GM12864 (cell line): ENCODE measurements at places on chromosomes 4 and X.

GRCh38 chr4:75919920-75920319 is 17.7 kb upstream of the PPEF2 start:
- DNase-seq: no peak

- no peak for DNase-seq
These were observed 248.1 kb upstream of the PPARGC1A start for GRCh38 chr4:24137671-24138601.

GRCh38 chrX:3268829-3269228 is 77.6 kb downstream of the MXRA5 start:
- DNase-seq: no peak

- no peak for DNase-seq
These were observed 450.0 kb downstream of the SPRY1 start for GRCh38 chr4:123846561-123846960.

DNA sequence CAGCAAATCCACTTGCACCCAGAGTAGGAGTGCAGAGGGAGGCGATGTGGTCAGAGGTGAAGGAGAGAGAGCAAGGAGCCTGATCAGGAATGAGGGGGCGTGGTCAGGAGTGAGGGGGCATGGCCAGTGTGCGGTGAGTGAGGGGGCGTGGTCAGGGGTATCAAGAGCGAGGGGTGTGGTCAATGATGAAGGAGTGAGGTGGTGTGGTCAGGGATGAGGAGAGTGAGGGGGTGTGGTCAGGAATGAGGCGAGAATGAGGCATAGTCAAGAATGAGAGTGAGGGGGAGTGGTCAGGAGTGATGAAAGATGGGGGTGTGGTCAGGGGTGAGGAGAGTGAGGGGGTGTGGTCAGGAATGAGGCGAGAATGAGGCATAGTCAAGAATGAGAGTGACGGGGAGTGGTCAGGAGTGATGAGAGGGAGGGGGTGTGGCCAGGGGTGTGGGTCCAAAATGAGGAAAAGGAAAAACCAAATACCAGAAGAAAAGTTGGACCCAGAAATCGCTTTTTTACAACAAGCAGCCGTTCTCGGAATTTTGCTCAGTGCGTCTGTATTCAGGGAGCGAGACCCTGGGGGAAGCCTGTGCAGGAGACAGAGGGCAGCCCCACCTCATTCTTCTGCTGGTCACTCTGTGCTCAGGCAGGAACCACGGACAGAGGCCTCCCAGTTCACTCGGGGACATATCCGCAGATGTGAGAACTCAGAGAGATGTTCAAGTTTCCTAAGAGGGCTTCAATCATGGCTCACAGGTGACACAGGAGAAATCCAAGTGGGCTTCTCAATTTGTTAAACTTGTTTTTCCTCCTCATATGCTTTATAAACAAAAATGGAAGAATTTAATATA is 47.5 kb downstream of the MAGEA1 start:
- DNase-seq: no peak

DNA sequence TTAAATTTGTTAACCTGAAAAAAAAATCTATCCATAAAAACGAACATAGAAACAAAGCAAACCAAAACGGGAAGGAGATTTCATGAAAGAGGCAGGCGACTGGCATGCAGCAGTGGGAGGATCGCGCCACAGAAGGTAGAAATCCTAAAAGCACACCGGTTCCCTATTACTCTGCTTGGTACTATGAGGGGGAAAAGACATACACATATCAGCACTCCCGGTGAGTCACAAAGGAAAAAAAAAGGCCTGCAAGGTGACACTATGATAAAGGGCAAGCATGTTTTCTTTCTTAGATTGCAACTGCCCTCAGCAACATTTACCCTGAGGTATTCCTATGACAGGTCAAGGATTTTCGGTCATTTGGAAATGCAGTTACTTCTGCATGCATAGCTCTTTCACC is 60.6 kb upstream of the NAP1L5 start:
- no peak for DNase-seq

DNA sequence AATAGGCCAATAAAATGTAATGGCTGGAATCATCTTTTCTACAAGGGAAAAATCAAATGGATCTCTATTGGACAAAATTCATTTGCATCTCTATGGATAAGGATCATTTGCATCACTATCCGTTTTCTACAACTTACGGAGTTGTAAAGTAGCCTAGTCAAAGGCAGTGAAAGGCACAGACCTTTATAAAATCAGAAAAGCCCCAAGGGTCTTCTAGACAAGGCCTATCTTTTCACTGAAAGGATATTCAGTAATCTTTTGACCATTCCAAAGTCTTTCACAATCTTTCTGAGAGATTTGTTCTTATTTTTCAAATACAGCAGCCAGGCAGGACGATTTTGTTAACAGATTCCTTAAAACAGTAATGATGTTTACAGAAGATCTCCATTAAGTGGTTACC is 119.5 kb upstream of the JADE1 start:
- DNase-seq: no peak

DNA sequence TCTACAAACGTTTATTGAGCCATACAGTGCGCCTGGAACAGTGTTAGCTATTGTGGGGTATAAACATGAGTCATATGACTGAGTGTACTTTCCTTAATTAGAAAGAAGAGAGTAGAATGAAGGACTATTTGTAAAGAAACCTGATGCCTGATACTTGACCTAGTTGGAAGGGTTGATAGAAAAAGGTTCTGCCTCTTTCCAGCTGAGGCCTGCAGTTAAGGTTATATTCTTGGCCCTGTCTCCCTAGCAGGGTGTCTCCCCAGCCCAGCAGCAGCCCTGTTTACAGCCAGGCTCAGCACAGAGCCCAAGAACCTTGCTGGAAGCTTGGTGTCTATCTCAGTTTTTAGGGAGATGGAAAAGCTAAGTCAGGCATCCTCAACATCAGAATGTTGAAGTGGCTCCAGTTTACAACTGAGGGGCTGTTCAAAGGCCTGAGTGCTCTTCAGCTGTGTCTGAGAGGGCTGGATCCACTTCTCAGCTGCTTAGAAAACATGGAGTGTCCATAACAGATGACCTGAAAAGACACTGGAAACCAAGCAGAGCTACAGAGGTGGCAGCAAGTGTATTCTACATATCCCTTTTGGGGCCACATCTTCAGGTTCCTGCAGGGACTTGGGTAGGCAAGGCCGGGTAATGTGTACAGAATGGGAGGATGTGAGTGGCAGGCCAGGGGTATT is 21.6 kb downstream of the NYX start:
- no peak for DNase-seq

DNA sequence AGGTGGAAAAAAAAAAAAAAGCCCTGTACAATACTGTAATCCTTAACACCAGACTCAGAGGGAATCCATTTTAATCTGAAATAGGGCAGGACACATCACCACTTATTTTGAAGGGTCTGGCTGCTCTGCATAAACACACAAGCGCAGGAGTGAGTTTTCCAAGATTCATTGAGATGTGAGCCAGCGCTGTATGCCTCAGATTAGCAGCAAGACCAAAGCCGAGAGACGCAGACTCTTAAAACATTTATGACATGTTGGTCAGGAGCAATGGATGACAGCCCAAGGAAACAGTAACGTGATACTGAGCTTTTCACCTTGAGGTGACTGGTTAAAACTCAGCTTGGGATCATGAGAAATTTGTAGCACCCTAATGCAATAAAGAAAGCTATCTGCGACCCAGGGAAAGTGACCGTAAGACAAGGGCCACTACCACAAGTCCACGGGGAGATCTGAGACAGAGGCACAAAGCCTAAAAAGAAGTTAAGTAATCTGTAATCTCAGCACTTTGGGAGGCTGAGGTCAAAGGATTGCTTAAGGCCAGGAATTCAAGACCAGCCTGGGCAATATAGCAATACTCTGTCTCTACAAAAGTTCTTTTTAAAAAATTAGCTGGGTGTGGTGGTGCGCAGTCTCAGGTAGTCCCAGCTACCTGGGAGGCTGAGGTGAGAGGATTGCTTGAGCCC is 210.6 kb downstream of the COL25A1 start:
- no peak for DNase-seq

- no peak for DNase-seq
These were observed 33.3 kb upstream of the SULT1B1 start for GRCh38 chr4:69793732-69794131.

DNA sequence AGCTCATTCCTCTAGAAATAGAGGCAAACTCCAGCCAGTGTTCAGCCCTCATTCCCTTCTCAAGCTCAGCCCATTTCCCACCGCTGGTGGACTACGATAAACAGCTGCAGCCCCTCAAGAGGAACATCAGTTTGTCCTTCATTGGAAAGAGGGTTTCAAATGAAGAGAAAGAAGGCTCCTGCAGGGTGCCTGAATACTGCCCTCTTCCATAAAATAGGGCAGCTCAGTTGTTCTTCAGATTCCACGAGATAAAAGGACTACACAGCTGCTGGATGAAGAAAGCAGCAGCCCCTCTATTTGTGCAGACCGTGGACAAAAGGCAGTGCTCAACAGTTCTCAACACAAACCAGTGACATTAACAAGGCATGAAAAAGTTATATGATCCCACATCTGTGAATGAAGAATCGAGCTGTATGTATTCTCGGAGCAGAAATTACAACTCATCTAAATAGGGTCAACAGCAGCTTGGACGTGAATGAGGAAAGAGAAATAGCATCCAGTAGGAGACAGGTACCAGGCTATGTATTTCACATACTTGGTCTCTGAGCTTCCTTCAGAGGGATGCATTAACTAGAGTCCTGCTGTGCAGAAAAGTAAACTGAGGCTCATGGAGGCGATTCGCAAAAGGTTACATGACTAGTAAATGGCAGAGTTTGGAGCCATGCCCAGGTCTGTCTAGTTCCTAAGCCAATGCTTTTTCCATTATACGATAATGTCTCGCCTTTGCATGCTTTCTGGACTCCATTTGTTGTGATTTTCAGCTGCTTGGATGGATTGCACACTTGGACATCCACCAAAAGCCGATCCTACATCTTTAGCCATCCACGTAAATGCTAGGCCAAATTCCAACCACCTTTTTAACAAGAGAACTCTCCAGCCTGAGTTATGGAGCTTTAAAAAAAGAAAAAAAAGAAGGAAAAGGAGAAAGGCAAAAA is 301.2 kb upstream of the PPARGC1A start:
- DNase-seq: no peak

DNA sequence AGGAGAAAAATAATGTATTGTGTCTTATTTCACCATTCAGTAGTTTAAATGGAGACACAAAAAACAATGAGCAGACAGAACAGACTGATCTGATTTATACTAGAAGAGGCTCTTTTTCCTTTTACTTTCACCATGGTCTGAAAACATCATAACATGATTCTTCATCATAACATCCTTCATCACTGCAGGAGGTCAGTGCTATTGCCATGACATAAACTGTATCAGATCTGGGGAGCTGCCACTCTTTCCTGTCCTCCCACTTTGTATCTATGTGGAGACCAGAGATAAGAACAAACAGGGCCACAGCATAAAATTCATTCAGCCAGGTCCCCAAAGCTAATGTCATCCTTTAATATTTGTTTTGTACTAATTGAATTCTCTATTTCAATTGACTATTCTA is 25.2 kb downstream of the SOD3 start:
- DNase-seq: no peak

DNA sequence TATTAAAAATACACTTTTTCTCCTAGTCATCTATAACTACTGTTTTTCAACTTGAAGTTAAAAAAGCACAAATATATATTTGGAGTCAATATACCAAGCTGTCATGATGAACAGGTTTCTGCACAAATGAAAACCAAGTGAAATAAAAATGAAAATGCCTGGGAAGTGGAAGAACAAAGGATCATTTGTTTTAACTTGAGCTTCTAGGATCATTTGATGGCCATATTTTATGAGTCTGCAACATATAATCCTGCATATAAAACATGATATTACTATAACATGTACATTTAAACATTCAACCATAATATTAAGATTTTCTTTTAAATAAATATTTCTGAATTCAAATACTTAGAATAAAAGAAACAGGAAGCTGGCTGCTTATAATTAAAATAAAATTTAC is 8.5 kb upstream of the ARHGEF38 start:
- DNase-seq: no peak

DNA sequence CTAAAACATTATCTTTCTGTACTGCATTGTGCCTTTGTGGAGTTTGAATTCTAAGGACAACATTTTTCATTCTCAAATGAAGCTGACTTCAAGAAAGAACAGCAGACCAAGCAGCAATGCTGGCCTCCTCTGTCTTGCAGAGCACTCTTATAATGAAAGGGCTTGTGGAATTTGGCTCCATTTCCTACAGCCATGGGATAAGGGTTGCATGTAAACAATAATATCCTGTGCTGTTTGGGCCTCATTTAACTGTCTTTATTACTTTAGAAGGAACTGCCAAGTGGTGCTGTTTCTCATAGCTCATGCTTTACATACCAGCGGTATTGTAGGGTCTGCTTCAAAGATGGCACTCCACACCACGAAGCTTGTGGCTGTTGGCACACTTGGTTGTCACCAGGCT is 111.4 kb upstream of the EOLA2 start:
- DNase-seq: no peak
